ENCODE measurements at places on chromosomes 12 and 14.

- no peak for DNase-seq
These were observed 8.5 kb upstream of the TTC8 start for GRCh38 chr14:88815980-88816379.

- peak; percentile 41 for DNase-seq
These were observed 90.1 kb upstream of the FLRT2 start for GRCh38 chr14:85439696-85440328.

GRCh38 chr12:53225635-53226424 lies 6.2 kb downstream of the RARG start:
- no peak for DNase-seq

GRCh38 chr12:83404521-83404920 lies 717.8 kb downstream of the TMTC2 start:
- DNase-seq, result no peak

- no peak for DNase-seq
These were observed 57.0 kb upstream of the PNMA1 start for GRCh38 chr14:73770977-73771847.

- DNase-seq, result no peak
These were observed at the start of gene CMKLR1 for GRCh38 chr12:108338915-108339657. Gene CMKLR1, minus strand, starts transcription at chr12:108339311. Its CDS starts 45,720 bp downstream, at chr12:108293591.

GRCh38 chr14:52002542-52002941 lies 13.2 kb downstream of the RTRAF start:
- no peak for DNase-seq

DNA sequence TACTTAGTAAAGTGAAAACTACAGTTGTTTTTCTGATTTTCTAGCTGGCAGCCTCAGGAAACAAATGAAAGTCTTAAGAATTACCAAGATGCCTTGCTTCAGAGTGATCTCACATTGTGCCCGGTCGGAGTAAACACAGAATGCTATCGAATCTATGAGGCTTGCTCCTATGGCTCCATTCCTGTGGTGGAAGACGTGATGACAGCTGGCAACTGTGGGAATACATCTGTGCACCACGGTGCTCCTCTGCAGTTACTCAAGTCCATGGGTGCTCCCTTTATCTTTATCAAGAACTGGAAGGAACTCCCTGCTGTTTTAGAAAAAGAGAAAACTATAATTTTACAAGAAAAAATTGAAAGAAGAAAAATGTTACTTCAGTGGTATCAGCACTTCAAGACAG lies 28.9 kb downstream of the RXYLT1 start:
- DNase-seq, result peak; percentile 11
